ENCODE measurements at places on chromosomes 5 and 9.

DNA sequence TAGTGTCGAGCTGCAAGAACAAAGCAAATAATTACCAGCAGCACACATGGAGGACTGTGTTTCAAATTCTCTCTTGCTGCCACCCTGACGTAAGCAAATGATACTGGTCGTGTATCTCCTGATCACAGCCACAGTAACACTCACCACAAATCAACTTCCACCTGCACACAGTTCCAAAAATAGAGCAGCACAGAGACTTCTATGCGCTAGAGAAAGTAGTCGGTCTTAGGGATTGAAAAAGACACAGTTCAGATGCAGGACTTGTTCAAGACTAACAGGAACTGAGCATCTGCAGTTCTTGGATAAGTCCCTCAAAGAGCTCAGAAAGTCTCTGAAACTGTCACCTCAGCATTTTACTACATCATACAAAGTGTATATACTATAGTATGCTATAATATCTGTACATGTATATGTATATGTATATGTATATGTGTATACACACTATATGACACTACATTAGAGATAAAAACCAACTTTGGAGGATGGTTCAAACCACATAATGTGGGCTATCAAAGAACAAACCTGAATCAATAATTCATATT lies 279.0 kb downstream of the GLIS3 start:
- no peak for DNase-seq

- no peak for DNase-seq
These were observed 79.0 kb upstream of the PTCH1 start for GRCh38 chr9:95595721-95596295.

GRCh38 chr9:130885484-130886375 lies 10.9 kb downstream of the QRFP start:
- DNase-seq, result no peak

DNA sequence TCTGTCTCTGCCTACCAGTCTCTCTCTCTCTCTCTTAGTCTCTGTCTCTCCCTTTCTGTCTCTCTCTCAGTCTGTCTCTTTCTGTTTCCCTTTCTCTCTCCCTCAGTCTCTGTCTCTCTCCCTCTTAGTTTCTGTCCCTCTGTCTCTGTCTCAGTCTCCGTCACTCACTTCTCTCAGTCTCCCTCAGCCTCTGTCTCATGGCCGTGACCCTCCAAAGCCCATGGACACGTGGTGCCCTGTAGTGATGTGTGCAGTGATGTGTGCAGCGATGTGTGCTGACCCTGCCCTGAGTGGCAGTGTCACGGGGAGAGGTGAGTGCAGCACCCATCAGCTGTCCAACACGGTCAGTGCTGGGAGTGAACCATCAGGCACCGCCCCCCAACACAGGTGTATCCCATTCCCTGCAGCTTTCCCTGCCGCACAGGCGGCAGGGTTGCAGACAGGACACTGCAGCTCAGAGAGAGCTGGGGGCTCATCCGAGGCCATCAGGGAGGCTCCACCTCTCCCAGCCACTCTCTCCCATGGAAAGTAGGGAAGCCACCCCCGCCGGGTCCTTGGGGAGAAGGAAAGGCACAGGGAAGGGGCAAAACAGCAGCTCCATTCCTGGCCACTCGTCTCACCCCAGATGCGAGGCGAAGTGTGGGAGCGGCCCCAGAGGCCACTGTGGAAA lies 794 bp upstream of the LRRC14B start:
- DNase-seq, result no peak

DNA sequence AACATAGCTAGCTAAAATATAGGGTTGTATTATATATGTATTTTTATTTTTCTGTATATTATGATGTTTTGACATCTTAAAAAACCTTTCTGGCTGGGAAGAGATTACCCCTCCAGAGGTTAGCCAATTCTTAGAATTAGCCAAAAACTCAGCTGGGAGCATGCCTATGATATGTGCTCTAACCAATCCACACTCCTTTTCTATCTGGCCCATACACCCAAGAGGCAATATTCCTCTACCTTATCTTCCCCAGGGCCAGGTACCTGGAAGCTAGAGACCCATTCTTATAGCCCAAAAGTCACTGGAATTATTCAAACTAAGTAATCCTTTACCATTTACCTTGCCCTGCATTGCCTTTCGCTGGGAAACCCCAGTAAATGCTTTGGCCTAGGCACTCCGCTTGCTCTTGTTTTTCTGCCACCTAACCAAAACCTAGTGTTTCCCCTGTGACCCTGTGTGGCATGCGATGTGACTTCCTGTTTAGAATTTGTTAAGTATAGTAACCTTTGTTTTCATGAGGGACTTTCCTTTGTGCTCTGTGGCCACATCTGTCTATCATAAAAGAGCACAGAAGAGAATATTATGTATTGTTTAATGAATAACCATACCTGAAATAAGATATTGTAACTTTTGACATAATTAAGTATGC lies 37.4 kb downstream of the CSNK1G3 start:
- DNase-seq, result no peak

- DNase-seq, result peak; percentile 39
These were observed 996 bp upstream of the GAS1 start for GRCh38 chr9:86948074-86948929.

- DNase-seq, result no peak
These were observed at the start of gene FIBCD1 for GRCh38 chr9:130938652-130939404. FIBCD1 (minus strand) TSS chr9:130939247; CDS start chr9:130938607, 640 bp downstream.

GRCh38 chr5:151682751-151683331 lies 3.9 kb downstream of the SPARC start:
- no peak for DNase-seq

DNA sequence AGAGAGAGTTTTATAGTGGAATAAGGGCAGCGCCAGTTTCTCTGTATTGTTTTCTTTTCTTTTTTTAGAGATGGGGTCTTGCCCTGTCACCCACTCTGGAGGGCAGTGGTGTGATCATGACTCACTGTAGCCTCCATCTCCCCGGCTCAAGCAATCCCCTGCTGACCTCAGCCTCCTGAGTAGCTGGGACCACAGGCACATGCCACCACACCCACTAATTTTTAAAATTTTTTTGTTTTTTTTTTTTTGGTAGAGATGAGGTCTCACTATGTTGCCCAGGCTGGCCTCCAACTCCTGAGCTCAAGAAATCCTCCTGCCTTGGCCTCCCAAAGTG lies 119.0 kb downstream of the PIK3R1 start:
- DNase-seq, result no peak

All from activated naive CD4-positive, alpha-beta T cell (primary cell).